ENCODE measurements at places on chromosomes 7 and 10. TPM values are rescaled to one million over a fixed set of nuclear protein-coding genes. Genes with fewer than 3 reads are reported as not detected.

- H3K4me1 ChIP-seq, result peaks cover 53% of the 10 kb centered on the region
- H3K27me3 ChIP-seq, result no peaks in the 10 kb centered on the region
- H3K27ac ChIP-seq, result peak overlapping the region; percentile 98
- peak overlapping the region; percentile 92 for H3K4me3 ChIP-seq
Measured at GRCh38 chr7:2633538-2634266, 1.9 kb downstream of the TTYH3 start.

DNA sequence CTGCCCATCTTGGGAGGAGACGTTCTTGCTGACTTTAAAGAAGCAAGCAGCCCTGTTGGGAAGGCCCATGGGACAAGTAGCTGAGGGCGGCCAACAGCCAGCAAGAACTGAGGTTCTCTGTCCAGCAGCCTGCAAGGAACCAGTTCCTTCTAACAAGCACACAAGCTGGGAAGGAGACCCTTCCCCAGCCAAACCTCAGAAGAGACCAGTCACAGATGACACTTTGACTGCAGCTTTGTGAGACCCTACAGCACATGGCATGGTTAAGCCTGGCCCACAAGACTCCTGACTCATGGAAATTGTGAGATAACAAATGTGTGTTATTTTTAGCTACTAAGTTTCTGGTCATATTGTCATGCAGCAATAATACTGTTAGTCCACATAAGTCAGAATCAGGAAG, 99.9 kb downstream of the PRLHR start:
- no peaks in the 10 kb centered on the region for H3K36me3 ChIP-seq
- no peak overlapping the region for H3K4me3 ChIP-seq
- no peak for DNase-seq
- H3K27me3 ChIP-seq, result no peaks in the 10 kb centered on the region

DNA sequence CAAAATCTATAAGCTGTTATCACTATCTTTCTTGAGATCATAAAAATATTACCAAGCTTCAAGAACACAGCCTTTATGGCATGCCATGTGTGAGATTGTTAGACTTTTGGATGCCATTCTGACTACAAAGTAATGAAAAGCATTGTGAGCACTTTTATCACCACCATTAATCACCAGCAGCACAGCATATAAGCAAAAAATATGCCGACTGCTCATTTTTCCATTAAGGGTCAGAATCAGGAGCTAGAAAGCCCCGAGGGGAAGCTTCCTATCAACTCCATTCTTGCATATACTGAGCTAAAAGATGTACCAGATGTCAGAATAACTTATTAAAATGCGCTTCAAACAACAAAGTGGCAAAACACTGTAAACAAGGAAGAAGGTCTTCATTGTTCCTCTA, 114.3 kb downstream of the LMBR1 start:
- H3K27ac ChIP-seq, result no peak overlapping the region
- no peak for DNase-seq
- H3K27me3 ChIP-seq, result no peaks in the 10 kb centered on the region

GRCh38 chr10:76112826-76113150, 681.4 kb downstream of the LRMDA start:
- H3K36me3 ChIP-seq, result peaks cover 4% of the 10 kb centered on the region
- no peak for DNase-seq
- peaks cover 3% of the 10 kb centered on the region for H3K27me3 ChIP-seq
- H3K4me1 ChIP-seq, result peaks cover 42% of the 10 kb centered on the region
- H3K27ac ChIP-seq, result no peak overlapping the region

DNA sequence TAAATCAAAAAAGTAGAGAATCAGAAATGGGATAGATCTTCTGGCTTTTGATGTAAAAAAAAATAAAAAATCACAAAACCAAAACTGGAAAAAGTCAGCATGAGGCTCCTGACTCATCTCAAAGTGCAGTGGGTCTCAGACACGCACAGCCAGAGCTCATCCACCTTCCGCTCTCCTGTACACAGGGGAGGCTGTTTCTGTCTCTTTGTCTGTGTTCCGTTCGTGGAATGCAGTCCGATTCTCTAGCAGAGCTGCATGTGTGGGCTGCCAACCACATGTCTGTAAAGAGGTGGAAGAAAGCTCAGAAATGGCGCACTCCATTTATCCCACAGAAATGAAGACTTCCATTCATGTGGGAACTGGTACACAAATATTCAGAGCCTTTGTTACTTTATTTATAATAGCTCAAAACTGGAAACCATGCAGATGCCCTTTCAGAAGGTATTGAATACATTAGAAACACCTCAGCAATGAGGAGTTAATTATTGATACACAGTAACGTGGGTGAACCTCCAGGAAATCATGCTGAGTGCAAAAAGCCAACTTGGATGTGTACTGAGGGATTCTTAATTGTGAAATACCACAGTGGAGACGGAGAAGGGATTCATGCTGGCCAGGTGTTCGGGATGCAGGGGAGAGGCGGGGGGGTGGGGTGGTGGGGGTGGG, 123.3 kb downstream of the TRRAP start:
- H3K36me3 ChIP-seq, result peaks cover 28% of the 10 kb centered on the region
- H3K27me3 ChIP-seq, result no peaks in the 10 kb centered on the region
- H3K4me1 ChIP-seq, result peaks cover 18% of the 10 kb centered on the region
- peak overlapping the region; percentile 74 for H3K27ac ChIP-seq
- DNase-seq, result no peak
- no peak overlapping the region for H3K4me3 ChIP-seq

- peaks cover 31% of the 10 kb centered on the region for H3K27me3 ChIP-seq
- no peaks in the 10 kb centered on the region for H3K4me1 ChIP-seq
- no peak overlapping the region for H3K27ac ChIP-seq
Measured at GRCh38 chr7:1654738-1655475, 15.2 kb upstream of the ELFN1 start.

DNA sequence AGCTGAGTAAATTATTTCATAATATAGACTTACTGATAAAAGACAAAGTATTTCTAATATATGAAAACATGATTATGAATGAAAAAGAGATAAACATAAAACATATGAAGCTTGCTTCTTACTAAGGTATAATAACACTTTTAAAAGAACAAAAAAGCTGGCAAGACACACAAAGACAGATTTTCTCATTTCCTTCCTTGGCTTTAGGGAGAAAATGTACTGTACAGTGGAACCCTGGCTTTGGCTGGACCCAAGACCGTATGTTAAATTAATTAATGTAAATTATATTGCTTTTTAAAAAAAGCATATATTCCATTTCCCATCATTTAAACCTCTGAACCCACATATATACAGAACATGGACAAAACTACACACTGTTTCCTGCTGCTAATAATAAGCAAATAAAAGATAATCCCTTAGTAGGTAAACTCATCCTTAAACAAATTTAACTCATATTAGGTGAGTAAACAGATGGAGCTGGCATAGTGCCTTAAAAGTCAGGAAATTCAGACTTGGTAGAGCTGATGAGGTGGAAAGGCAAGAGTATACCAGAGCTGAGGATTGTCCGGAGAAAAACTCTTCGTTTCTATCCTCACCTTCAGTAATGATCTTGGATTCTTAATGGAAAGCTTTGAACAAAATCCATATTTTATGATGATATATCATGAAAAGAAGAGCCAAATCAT, 1016.4 kb upstream of the KCND2 start:
- DNase-seq, result no peak
- peaks cover 9% of the 10 kb centered on the region for H3K27me3 ChIP-seq
- no peak overlapping the region for H3K27ac ChIP-seq
- no peak overlapping the region for H3K4me3 ChIP-seq
- no peaks in the 10 kb centered on the region for H3K36me3 ChIP-seq
- H3K4me1 ChIP-seq, result no peaks in the 10 kb centered on the region

DNA sequence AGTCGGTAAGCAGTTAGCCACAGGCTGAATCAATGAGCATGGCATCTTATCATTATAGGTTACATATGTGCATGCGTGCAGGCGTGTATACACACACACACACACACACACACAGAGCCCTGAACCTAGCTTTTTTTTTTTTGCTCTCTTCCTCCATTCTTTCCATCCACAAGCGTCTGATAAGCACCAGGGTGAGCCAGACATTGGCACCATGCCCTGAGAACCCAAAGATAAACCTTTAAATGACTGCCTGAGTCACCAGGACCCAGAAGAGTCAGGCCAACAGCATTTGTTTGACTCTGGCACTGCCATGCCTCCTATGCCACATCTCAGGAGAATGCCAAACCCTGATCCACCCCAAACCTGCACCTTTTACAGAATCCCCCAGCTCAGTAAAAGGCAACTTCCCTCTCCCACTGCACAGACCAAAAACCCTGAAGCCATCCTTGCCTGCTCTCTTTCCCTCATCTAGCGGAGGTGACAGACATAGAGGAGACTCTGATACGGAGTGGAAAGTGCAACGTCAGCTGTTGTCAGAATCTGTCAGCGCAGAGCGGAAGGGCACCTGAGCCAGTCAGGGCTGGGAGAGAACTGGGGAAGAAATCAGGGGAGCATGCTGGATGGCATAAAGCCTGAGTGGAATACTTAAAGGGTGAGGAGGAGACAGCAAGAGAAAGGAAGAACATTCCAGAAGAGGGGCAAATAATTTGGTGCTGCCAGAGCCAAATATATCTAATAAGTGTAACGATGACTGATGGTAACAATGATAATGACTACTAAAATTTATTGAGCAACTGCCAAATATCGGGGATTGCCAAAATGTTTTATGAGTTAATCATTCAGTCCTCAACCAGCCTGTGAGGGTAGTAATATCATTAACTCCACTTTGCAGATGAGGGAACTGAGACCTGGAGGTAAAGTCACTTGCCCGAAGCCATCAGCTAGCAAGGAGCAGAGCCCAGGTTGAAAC, 3.2 kb downstream of the PARP12 start:
- H3K4me3 ChIP-seq, result no peak overlapping the region
- H3K4me1 ChIP-seq, result peaks cover 36% of the 10 kb centered on the region
- no peaks in the 10 kb centered on the region for H3K27me3 ChIP-seq
- no peak for DNase-seq
- peak overlapping the region; percentile 62 for H3K27ac ChIP-seq

DNA sequence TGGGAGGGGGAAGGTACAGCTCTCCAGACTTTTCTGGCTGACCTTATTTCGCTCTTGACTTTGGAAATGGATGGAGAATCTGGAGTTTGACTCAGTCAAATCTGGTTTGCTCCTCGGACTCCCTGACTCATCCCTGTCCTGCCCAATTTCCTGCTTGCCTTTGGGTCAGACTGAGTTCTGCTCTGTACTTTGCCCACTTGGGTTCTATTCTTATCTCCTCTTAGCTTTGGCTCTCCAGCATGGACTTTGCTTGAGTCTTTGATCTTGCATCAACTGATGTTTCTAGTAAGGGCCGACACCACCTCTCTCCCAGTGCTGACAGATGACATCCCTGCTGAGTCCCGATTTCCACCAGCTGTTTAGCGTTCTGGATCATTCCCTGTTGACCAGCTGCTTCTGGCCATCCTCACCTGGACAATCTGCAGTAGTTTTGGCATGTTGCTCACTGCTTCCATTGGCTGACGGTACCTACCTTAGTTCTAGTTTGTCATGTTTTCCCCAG, 335.3 kb downstream of the SUGCT start:
- H3K36me3 ChIP-seq, result peaks cover 10% of the 10 kb centered on the region
- peaks cover 64% of the 10 kb centered on the region for H3K4me1 ChIP-seq
- no peaks in the 10 kb centered on the region for H3K27me3 ChIP-seq
- H3K4me3 ChIP-seq, result peak overlapping the region; percentile 37
- peak overlapping the region; percentile 96 for H3K27ac ChIP-seq
- no peak for DNase-seq

DNA sequence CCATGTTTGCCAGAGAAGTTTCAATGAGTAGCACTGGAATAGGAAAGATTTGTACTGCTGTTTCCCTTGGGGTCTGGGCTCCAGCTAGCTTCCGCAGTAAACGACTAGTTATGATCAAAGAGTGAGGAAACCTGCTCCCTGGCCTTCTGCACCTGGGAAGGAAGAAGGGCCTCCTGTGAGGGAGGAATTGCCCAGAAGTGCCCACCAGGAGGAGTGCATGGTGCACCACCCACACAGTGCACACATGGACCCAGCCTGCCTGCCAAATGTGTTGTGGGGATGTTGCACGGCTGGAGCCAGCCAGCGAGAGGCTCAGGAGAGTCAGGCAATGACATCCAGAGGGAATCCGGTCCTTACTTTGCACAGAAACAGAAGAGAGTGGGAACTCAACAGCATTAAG, 27.0 kb upstream of the FAM107B start:
- H3K36me3 ChIP-seq, result peaks cover 4% of the 10 kb centered on the region
- DNase-seq, result no peak
- H3K27ac ChIP-seq, result no peak overlapping the region
- no peaks in the 10 kb centered on the region for H3K4me1 ChIP-seq
- H3K27me3 ChIP-seq, result peaks cover 23% of the 10 kb centered on the region

DNA sequence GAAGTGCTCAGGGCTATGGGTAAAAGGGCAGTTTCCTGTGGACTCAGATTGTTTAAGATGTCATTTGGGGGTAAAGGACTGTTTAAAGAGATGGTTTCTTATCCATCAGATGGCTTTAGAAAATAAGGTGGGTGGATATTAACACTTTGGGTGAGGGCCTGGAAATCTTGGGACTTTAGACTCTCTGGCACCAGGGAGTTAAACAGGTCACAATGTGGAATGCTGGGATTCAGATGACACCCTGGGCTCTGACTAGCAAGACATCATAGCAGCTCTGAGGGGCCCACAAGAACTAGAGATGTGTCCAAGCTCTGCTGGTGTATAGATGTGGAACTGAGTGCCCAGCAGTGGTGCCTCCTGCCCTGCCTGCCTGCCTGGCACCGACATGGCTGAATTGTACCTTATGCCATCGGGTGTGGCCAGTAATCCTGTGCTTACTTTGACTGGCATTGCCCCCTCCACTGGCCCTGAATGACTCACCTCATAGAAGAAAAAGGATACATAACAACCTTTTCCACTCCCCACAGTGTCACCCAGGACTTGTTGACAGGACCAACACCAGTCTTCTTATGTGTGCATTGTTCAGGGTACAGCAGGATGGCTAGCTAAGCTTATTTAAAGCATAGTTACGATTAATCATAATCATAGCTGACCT, 100.0 kb upstream of the PRR15 start:
- no peak for DNase-seq
- H3K36me3 ChIP-seq, result no peaks in the 10 kb centered on the region
- H3K27me3 ChIP-seq, result peaks cover 2% of the 10 kb centered on the region
- H3K27ac ChIP-seq, result no peak overlapping the region

- peaks cover 4% of the 10 kb centered on the region for H3K4me1 ChIP-seq
- no peaks in the 10 kb centered on the region for H3K36me3 ChIP-seq
Measured at GRCh38 chr10:22369434-22370072, 24.3 kb downstream of the SPAG6 start.

GRCh38 chr7:11345621-11346020, 371.9 kb downstream of the PHF14 start:
- DNase-seq, result no peak
- no peaks in the 10 kb centered on the region for H3K27me3 ChIP-seq
- no peak overlapping the region for H3K4me3 ChIP-seq
- H3K4me1 ChIP-seq, result peaks cover 42% of the 10 kb centered on the region
- H3K27ac ChIP-seq, result peak overlapping the region; percentile 58

SEMA3D gene
- 2.0 TPM for total RNA-seq

SGCE gene
- total RNA-seq, result 76.8 TPM

CUBN gene
- total RNA-seq, result 0.89 TPM

TEX36 gene
- not detected for total RNA-seq

VIPR2 gene
- not detected for total RNA-seq

MYO1G gene
- 0.05 TPM for total RNA-seq

SNX13 gene
- total RNA-seq, result 36.0 TPM

WEE2 gene
- not detected for total RNA-seq

NUTM2D gene
- total RNA-seq, result 3.2 TPM

PNLIPRP1 gene
- not detected for total RNA-seq

PNPLA8 gene
- total RNA-seq, result 26.2 TPM

Data from chondrocyte (in vitro differentiated cells).